ENCODE measurements at places on chromosomes 2 and 18.

DNA sequence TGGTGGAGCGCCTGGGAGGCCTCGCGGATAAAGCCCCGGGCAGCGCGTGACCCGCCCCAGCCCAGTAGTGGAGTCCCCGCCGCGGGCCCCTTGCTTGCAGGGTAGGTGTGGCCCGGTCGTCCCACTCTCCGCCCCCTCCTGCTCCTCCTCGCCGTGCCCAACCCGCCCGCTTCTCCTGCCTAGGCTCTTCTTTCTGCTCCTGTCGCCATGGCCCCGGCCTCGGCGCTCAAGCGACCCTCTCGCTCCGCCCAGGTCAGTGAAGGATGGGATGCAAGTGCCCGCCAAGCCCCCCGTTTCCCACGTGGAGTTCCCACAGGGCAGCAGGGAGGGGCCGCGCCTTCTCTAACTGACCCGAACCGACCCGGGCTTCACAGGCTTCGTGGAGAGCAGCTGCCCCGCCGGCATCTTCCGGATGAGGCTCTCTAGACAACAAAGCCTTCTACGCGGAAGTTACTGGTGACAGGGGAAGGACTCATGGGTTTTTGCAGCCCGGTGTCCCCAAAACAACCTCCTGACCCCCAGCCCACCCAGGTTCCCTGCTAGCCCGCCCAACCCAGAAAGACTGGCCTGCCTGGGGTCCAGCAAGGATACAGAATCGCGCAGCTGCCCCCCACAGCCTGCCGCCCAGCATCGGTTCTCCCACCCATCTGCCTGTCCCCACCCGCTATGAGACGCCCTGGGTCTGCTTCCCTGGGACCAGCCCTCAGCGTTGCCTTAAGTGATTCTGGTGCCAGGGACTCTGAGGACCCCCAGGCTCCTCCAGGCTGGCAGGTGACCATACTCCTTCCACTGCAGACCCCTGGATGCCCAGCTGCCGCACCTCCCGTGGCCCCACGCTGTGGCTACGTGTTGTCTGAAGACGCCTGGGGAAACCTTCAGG lies 32.8 kb downstream of the TTC32 start:
- peak; percentile 91 for DNase-seq

DNA sequence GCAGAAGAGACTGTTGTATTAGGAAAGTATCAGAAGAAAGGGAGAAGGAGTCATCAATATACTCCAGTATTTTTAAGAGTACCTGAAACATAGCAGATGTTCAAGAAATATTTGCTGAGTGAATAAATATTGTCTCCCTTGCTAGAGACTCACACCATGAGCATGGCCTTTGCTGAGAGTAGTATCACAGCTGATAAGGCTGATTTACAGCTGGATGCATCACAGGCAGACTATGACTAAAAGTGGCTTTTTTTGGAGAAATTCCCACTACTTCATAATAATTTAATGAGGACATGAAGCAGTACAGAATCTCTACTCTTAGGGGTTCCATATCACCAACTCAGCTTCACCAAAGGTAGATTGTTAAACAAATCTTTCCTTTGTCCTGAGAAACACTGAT lies 373.3 kb downstream of the RBM43 start:
- DNase-seq = no peak

DNA sequence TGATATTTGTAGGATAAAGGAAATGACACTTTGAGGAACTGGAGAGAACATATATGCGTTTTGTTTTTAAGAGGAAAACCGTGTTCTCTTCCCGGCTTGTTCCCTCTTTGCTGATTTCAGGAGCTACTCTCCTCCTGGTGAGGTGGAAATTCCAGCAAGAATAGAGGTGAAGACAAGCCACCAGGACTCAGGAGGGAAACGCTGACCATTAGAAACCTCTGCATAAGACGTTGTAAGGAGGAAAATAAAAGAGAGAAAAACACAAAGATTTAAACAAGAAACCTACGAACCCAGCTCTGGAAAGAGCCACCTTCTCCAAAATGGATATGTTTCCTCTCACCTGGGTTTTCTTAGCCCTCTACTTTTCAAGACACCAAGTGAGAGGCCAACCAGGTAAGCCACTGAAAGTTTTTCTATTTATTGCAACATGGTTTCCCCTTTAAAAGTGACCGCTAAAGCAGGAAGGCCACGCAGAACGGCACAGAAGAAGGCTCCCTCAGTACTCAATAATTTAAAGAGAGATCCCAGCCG lies 735 bp downstream of the NRP2 start:
- DNase-seq = peak; percentile 66

GRCh38 chr2:235529621-235530020 lies 35.8 kb downstream of the AGAP1 start:
- no peak for DNase-seq

GRCh38 chr2:11749646-11750349 lies 3.4 kb downstream of the LPIN1 start:
- no peak for DNase-seq

GRCh38 chr2:20220806-20221554 lies 4.0 kb downstream of the SDC1 start:
- DNase-seq = no peak

DNA sequence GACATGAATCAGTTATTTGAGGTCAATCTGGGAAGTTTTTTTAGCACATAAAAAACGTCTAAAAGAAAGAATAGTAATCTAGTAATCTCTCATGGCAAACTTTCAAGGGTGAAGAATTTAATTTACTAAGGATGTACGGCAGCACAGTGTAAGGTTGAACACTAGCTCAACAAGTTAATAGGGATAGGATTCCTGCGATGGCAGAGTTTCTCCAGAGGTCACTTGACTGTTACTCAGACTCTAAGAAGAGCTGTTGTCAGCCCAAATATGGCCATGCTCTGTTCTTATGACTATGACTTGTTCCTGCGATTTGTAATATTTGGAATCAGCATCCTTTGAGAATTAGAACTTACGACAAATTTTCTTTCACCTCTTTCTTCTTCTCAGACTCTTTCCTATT lies 553.3 kb upstream of the TNP1 start:
- no peak for DNase-seq

DNA sequence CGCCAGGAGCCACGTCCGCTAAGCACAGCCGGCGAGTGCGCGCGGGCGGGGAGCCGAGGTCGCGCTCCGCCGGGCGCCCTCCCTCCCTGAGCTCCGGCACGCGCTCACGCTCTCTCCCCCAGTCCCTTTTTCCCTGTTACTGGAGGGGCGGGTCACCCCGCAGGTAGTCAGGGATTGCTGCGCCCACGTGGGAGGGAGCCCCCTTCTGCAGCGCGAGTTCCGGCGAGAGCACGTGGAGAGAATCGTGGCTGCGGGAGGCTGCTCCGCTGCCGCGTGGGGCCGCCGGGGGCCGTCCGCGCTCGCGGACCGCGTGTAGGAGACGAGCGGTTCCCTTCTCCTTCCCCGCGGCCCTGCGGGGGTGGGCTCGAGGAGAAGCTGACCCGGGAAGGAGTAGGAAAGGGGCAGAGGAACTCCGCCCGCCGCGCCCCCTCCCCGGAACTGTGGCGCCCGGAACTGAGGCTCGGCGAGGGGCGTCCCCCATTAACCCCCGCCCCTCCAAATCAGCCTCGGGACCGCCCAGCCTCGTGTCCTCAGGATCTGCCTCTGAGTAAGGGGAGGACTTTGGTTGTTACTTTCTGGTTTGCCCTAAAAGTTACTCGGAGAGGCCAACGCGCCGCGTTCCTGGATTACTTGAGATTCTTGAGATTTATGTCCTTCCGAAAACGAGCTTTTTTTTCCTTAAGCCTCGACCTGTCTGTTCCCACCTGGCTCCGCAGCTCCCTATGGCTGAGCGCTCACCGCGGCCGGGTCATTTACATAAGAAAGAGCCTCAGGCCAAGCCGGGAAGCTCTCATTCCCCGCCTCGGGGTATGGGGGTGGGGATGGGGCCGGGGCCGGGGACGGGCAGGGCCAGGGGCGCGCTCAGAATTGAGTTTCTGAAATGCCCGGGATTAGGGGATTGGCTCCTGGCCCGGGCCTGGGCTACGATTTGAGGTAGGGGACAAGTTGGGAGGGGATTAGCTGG lies 1.1 kb downstream of the HK2 start:
- peak; percentile 87 for DNase-seq

GRCh38 chr2:30974092-30974491 lies 164.1 kb downstream of the GALNT14 start:
- no peak for DNase-seq

- peak; percentile 10 for DNase-seq
Observed at GRCh38 chr2:226661789-226662545, 137.7 kb downstream of the IRS1 start.

GRCh38 chr2:74815941-74816340 lies 18.0 kb upstream of the HK2 start:
- DNase-seq = peak; percentile 82

- no peak for DNase-seq
Observed at GRCh38 chr18:27311114-27311513, 126.0 kb upstream of the CHST9 start.

DNA sequence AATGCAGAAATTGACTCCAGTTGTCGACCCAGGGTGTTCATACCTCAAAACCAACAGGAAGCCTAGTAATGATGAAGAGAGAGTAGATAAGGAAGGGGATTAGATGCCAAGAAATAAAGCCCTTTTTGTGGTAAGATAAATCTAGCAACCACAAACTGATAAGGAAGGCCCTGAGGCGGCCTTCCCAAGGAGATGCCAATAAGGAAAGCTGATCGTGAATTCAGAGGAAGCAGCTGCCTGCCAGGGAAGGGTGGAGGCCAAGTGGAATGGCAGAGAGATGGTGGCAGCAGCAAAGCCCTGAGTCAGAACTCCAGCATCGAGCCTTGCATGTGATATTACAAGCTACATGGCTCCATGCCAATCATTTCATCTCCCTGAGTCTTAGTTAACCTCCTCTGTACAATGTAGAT lies 126.3 kb downstream of the IRS1 start:
- DNase-seq = no peak

- DNase-seq = peak; percentile 95
Observed at GRCh38 chr2:120605231-120605935, 130.3 kb upstream of the GLI2 start.

- DNase-seq = no peak
Observed at GRCh38 chr2:71604726-71605120, 151.4 kb downstream of the DYSF start.

- DNase-seq = peak; percentile 3
Observed at GRCh38 chr2:227036527-227036926, 127.5 kb downstream of the COL4A4 start.

DNA sequence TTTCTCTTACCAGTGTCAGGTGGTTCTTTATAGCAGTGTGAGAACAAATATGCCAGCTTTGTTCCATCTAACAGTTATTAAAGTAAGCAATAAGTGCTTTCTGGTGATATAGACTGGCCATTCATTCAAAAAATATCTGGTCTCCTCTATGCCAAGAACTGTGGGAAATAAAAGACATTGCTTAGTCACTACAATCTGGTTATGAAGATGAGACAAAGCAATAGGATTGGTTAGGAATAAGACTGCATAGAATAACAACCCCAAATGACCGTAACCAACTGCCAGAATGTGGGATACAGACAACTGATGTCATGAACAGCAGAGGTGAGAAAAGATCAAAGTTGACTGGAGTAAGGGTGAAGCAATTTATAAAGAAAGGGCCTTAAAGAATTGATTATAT lies 83.8 kb downstream of the MBD2 start:
- DNase-seq = no peak

GRCh38 chr2:58449286-58450010 lies 208.3 kb upstream of the FANCL start:
- DNase-seq = peak; percentile 44

GRCh38 chr2:15747603-15748471 lies 156.2 kb downstream of the DDX1 start:
- DNase-seq = no peak

DNA sequence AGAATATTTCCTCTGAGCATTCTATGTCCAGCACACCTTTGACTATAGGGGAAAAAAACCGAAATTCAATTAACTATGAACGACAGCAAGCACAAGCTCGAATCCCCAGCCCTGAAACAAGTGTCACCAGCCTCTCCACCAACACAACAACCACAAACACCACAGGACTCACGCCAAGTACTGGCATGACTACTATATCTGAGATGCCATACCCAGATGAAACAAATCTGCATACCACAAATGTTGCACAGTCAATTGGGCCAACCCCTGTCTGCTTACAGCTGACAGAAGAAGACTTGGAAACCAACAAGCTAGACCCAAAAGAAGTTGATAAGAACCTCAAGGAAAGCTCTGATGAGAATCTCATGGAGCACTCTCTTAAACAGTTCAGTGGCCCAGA lies 79.4 kb upstream of the FAM117B start:
- DNase-seq = no peak

GRCh38 chr2:18991177-18992168 lies 366.9 kb downstream of the OSR1 start:
- DNase-seq = peak; percentile 64

GRCh38 chr2:15708865-15709820 lies 117.5 kb downstream of the DDX1 start:
- DNase-seq = no peak

- DNase-seq = no peak
Observed at GRCh38 chr2:10217489-10218435, 84.9 kb upstream of the HPCAL1 start.

DNA sequence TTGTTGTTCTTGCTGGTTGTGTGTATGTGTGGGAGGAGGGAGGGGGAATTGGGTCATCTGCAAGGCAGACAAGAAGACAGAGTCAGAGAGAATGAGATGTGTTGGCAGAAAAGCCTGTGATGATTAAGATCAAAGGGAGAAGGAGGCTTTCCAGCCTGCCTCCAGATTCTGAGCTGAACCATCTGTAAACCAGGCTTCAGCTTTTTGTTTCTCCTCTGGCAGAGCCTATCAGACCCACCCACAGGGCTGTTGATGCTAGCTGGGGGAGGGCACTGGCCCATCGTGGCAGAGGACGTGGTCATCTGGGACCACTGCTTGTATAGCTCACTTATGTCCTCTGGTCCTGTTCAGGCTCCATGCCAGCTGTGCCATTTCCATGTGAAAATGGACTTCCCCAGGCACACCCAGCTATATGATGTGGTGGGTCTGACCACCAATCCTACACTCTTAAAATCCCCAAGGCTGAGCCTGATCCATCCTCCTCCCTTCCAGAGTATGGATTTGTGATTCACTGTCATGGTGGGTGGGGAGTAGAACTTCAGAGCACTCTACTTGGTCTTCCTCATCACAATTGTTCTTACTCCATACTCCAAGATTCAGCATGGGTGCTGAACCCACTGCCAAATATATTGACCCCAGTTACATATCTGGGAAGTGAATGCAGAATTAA lies 27.8 kb upstream of the COL6A3 start:
- DNase-seq = no peak

- no peak for DNase-seq
Observed at GRCh38 chr2:162473-163382, 101.1 kb downstream of the SH3YL1 start.

- no peak for DNase-seq
Observed at GRCh38 chr18:28078849-28079248, 98.1 kb downstream of the CDH2 start.

- peak; percentile 23 for DNase-seq
Observed at GRCh38 chr2:229910832-229911412, 10.9 kb downstream of the TRIP12 start.

- DNase-seq = no peak
Observed at GRCh38 chr2:159147690-159148089, 138.8 kb downstream of the WDSUB1 start.

- peak; percentile 71 for DNase-seq
Observed at GRCh38 chr2:111025288-111025687, 95.4 kb upstream of the BCL2L11 start.

- no peak for DNase-seq
Observed at GRCh38 chr2:61671561-61672315, 133.6 kb upstream of the XPO1 start.
